Cardiac muscle cell (in vitro differentiated cells and primary cell): ENCODE measurements at places on chromosomes 1 and 21. TPM values are rescaled to one million over a fixed set of nuclear protein-coding genes. Genes with fewer than 3 reads are reported as not detected.

DNA sequence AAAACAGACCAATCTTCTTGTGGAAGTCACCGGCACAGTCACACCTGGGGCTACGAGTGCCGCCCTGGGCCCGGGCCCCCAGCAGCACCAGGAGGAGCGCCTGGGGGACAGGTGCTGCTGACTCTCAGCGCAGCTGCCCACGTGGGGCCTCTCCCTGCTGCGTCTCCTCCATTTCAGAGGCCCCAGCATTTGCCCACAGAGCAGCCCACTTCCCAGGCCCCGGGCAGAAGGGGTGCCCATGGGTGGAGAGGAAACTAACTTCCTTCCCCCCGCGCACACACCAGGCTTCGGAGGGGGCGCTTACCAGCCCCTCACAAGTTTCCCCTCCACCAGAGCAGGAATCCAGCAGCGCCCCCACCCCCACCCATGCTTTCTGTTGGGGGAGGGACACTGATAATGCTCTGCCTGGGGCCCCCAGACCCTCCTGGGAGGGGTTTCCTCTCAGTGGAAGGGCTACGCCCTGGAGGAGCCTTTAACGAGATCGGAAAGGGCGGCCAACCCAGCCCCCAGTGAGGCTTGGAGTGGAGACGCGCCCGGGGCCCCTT, 440 bp downstream of the TNFRSF25 start:
- H3K4me1 ChIP-seq = no peaks in the 10 kb centered on the region
- DNase-seq = no peak
- H3K36me3 ChIP-seq = peaks cover 7% of the 10 kb centered on the region
- no peak overlapping the region for H3K27ac ChIP-seq

GRCh38 chr1:243940451-243940850, 90.4 kb upstream of the AKT3 start:
- no peaks in the 10 kb centered on the region for H3K4me1 ChIP-seq
- no peaks in the 10 kb centered on the region for H3K36me3 ChIP-seq
- H3K4me3 ChIP-seq = no peak overlapping the region
- DNase-seq = no peak
- no peak overlapping the region for H3K27ac ChIP-seq

DNA sequence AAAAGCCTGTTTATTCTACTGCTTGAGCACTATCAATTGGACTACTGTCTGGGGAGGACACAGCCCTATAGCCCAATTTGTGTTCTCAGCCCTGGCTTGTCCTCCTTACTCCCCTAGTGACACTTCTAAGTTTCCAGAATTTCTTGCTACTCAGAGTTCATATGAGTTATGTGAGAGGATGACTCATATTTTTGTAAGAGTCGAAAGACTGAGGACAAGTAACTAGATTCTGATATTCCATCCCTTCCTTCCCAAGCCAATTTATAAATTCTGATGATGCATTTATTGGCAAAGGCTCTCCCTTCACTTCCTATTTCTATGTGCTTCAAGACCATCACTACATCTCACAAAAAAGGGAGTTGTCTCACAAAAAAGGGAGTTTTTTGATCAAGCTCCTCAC, 422.2 kb upstream of the DEPDC1 start:
- no peak overlapping the region for H3K4me3 ChIP-seq
- no peak for DNase-seq
- H3K4me1 ChIP-seq = no peaks in the 10 kb centered on the region
- H3K36me3 ChIP-seq = no peaks in the 10 kb centered on the region

DNA sequence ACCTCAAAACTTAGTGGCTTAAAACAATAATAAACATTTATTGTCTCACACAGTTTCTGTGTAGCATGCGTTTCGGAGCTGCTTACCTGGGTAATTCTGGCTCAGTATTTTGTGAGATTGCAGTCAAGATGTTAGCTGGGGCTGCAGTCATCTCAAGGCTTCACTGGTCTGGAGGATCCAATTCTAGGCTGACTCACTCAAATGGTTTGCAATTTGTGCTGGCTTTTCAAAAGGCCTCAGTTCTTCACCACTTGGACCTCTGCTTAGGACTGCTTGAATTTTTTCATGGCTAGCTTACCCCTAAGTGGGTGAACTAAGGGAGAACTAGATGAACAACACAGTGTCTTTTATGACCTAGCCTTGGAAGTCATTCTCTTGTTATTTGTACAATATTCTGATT, 21.0 kb downstream of the XPR1 start:
- no peaks in the 10 kb centered on the region for H3K36me3 ChIP-seq
- H3K27ac ChIP-seq = peak overlapping the region; percentile 4
- DNase-seq = no peak
- no peak overlapping the region for H3K4me3 ChIP-seq
- H3K4me1 ChIP-seq = no peaks in the 10 kb centered on the region

The ARID1A gene
- polyA plus RNA-seq = 28.5 and 43.1 TPM in 2 replicates

The CFAP141 gene
- polyA plus RNA-seq = not detected in 2 replicates

The UBXN11 gene
- polyA plus RNA-seq = 40.1 and 41.3 TPM in 2 replicates

The C1orf115 gene
- 5.3 and 9.7 TPM in 2 replicates for polyA plus RNA-seq

The NFASC gene
- polyA plus RNA-seq = not detected in 2 replicates
